ENCODE measurements at places on chromosomes 5 and 9.

DNA sequence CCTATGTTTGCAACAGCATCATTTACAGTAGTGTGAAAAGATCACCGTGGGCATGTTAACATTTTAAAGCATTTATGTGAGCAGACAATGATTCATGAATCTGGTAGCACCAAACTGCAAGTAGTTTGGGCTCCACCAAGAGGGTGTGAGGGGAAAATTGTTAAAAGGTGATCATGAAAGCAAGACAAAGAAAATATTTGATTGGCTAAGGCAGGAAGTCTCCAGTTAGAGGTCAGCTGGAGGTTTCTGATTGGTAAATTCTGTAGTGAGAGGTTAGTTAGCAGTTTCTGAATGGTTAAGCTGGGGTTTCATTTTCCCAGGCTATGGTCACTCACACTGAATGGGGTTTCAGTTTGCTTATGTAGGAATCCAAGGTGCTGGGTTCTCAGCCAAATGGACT is 13.5 kb upstream of the DRD1 start:
- no peak for DNase-seq

DNA sequence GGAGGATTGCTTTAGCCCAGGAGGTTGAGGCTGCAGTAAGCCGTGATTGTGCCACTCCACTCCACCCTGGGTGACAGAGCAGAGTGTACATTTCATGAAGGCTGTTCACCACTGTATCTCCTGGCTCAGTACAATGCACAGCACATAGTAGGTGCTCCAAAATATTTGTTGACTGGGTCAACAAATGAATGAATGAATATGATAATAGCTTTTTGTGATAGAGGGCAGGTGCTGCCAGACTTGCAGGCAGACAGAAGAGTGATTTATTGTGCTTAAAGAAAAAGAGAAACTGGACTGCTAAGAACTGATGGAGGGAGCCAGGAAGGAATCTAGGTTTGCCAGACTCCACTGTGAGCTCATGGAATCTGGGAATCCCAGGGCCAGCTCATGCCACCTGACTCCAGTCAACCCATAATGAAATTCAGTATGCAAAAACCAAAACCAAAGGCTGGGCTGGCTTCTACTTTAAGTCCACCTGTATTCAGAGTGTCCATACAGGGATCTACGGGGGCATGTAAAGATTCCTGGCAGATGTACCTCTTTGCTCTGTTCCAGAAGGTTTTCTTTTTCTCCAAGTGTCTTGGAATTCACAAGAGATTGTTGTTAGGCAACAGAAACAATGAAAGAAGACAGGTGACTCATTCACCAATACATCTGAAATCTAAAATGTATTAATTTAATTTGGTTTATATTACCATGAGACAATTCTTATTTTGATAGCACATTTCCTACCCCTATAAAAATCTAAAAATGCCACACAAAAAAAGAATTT is 15.5 kb upstream of the CTNNA1 start:
- no peak for DNase-seq

DNA sequence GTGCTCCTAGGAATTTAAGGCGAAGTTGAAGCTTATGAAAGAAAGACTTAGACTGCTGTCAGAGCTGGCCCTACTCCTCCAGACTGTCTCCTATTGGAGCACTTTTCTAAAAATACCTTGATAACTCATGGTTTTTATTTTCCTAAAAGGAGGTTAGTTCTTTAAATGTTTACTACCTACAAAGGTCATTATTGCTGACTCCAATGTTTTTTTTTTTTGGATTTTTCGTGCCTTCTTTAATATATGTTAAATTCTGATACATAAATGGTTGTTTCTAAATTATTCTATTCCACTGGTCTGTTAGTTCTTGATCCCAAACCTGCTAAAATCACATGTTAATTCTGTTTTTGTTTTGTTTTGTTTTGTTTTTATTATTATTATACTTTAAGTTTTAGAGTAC is 227.6 kb upstream of the FTMT start:
- DNase-seq: no peak

DNA sequence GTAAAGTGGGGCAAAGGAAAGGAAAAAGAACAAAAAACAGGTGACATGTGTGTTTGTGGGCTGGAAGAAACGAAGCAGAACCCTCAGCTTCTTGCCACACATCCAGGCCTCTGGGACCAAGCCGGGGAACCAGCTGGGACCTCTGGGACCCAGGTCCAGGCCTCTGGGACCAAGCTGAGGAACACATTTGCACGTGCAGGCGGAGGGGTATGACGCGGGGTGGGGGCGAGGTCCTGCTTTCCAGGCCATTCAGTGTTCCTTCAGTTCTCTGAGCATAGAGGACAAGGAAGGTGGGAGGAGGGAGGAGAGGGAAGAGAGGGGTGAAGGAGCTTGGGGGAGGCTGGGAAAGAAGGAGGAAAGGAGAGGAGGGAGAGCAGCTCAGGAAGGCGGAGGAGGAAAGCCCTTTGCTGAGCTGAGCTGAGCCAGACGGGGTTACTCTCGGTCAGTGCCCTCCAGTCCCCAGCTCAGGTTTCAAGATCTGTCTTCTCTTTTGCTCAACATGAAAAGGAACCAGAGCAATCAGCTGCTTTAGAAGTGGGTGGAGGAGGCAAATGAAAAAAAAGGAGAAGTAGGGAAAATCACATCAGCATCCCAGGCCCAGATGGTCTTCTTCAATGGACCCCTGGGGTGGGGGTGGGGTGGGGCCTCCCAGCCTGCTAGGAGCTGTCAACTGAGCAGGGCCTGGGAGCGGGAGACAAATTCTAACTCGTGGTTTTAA is 59.1 kb downstream of the ABCA1 start:
- DNase-seq: no peak

DNA sequence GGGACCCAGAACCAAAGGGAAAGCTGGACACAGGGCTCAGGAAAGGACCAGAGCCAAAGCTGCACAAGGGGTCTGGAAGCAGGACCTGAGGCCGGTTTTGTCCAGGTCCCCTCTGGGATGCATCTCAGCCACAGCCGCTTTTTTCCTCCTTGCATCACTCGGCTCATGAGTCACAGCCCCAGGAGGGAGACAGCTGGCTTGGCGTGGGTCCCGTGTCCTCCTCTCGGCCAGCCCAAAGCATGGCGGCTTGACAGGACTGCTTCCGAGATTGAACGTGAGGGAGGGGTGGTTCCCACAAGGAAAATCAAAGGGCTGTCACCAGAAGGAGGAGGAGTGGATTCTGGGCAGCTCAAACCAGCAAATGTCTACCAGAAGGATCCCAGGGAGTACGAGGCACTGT is 56.7 kb upstream of the CPLX2 start:
- no peak for DNase-seq

- DNase-seq: no peak
Measured at GRCh38 chr9:33129886-33130881, 37.0 kb downstream of the B4GALT1 start.

DNA sequence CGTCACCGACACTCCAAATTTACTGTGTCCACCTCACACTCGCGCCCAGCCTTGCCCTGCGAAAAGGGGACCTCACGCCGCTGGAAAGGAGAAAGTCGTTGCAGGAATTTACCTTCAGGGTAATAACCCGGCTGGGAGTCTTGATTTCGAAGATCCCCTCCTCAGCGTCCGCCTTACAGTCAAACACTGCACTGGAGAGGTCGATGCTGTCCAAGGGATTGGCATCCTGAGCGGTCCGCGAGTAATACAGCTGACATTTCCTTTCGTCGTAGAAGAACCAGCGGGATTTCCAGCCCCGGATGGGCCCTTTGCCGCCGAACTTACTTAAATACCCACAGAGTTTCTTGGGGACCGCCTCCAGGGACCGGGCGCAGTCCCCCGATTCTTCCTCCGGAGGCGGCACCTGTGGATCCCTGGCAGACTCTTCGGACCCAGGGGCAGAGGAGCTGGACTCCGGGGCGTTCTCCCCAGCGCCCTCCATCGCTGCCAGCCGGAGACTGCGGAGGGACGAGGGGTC is 330 bp downstream of the TBC1D2 start:
- DNase-seq: no peak

DNA sequence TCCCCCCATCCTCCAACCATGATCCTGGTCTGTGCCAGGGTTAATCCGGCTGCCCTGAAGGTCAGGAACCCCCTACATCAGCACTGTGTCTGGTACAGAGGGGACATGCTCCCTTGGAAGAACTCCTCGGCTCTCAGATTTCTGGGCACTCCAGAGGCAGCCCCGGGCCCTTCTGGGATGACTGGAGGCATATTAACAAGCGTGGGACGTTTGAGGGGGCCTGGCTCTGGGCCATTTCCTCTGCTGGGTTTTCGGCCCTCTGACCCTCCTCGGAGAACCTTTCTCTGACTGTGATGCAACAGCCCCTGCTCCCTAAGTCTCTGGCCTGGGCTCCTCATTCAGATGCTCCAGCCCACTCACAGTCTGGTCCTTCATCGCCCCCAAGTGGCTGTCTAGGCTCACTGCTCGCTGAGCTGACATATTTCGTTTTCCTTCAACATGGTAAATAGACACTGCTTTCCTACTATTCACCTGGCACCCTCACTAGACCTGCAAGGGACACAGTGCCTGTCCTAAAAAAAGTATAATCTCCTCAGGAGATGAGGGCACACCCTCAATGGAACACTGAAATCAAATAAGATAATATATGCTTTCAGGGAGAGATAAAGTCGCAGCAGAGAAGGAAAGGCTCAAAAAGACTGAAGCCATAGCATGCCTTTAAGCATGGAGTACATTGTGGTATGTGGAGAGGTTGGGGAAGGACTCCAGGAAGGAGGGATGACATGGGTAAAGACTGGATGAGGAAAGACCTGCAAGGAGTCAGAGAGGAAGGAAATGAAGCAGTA is 404.7 kb upstream of the TRPC7 start:
- no peak for DNase-seq

- DNase-seq: no peak
Measured at GRCh38 chr5:170880084-170880483, 18.3 kb downstream of the RANBP17 start.

GRCh38 chr9:5593904-5594303 is 35.0 kb upstream of the RIC1 start:
- no peak for DNase-seq
